ENCODE measurements at places on chromosomes 5 and 9.

DNA sequence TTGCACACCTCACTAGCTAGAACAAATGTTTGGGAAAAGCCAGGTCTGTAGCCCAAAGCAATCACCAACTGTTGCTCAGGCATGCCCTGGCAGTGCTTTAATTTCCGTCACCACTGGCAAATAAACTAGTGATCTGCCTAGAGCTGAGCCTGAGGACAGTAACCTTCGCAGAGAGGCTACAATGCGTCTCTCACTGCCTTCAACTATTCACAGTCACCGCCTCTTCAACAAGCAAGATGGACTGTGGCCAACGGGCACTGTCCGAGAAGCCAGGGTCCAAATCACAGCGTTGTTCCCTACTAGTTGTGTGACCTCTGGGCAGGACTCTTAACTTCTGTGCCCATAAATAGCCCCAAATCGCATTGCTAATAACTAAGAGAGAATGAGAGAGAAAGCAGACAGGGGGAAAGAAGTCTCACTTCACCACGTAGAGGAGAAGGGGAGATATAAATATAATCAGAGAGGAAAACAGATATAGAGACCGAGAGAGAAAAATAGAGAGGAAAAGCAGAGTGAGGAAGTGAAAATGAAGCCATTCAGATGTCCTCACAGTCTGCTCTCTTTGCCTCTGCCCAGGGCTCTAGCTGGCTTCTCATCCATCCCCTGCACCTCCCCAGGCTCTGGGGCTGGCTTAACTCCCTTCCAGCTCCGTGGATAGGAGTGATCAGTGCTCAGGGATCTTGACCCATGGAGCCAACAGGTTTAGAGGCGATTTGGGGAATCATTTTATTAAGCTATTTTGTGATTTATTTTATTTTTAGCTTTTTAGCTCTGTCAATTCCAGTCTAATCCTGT, 157.9 kb downstream of the ZDHHC21 start:
- DNase-seq: no peak

- no peak for DNase-seq
These were observed 8.6 kb upstream of the COL15A1 start for GRCh38 chr9:98935071-98935505.

DNA sequence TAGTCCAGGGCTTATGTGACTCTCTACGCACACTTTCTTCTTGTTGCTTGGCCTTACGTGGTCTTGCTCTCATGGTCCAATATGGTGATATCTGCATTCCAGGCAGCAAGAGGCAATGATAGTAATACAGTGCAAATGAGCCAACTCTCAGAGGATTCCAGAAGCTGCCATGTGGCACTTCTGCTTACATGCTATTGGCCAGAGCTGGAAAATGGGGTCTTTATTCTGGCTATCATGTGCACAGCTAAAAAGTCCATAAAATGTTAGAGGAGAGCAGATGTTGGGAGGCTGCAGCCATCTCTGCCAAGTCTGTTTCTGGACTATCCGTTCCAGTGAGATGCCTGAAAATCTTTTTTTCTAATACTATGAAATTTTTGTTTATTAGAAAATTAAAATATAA, 2.9 kb upstream of the SEPTIN8 start:
- no peak for DNase-seq

GRCh38 chr5:1916041-1917001, 33.6 kb upstream of the IRX4 start:
- no peak for DNase-seq

DNA sequence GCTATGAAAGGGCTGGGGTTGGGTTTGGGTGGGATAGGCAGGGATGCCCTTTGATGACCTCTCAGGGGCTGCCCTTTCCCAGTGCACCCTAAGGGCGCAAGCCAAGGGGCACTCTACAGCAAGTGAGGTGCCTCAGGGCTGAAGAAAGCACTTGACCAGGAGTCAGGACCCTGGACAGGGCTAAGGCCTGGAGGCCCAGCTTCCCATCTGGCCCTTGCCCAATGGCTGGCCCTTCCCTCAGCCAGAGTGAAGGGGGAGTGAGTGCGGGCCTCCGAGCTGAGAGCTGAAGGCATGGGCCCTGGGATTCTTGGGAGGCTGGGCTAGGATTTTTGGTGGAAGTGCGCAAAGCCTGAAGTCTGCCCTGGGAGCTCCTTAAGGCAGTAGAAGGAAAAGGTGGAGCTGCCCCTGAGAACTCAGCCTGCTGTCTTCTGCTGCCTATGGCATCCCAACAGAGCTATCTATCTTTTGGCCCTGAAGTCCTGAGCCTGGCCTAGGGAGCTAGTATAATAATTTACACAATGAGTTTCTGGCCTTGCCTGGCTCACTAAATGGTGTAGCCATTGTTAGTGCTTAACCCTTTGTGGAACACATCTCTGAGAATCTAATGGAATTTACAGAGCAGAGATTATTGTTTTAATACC, 16.4 kb downstream of the JADE2 start:
- DNase-seq: no peak

DNA sequence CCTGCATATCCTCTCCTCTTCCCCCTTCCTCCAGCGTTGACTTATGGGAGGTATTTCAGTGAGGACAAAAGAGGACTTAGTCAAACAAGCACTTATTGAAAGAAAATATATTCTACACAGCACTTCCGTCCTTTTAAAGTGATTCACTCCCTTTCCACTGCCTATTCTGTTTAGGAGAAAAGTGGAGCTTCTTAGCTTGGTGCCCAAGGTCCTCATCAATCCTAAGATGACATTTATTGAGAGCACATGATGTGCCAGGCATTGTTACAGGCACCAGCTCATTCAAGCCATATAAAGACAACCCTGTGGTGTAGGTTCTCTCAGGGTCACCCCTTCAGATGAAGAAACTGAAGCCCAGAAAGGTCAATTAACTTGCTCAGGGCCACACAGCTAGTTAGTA, 95.9 kb downstream of the KCNIP1 start:
- no peak for DNase-seq

DNA sequence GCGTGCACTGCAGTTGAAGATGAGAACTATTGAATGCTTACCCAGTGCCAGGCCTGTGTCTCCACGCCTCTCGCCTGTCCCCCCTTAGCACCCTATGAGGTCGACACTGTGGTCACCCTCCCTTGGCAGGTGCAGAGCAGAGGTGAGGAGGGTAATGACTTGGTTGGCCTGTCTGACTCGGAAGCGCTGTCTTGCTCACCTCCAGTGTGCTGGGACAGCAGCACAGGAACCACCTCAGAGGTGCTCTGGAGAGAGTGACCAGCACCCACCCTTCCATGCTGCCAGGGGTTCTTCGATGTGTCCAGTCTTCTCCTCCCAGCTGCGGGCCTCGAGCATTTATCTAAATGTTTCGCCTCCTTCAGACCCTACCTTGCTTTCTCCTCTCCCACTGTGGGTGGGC, 178.3 kb upstream of the IRX2 start:
- DNase-seq: no peak

DNA sequence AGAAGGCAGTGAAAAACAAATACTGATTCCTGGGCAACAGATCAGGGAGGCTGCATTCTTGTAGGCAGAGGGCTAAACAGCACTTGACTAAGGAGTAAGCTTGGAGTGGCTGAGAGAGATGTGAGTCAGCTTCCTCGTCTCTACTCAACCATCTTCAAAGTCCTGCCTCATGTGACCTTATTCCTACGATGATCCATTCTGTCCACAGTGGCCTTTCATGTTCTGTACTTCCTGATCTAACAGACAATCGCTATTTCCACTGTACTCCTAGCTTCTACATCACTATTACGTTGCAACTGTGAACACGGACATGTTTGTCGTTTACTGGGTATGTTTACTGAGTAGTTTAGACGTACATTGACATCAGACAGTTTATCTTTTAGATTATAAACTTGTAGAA, 365.4 kb downstream of the ARL15 start:
- DNase-seq: no peak

GRCh38 chr5:9156282-9156681, 389.6 kb downstream of the SEMA5A start:
- no peak for DNase-seq

DNA sequence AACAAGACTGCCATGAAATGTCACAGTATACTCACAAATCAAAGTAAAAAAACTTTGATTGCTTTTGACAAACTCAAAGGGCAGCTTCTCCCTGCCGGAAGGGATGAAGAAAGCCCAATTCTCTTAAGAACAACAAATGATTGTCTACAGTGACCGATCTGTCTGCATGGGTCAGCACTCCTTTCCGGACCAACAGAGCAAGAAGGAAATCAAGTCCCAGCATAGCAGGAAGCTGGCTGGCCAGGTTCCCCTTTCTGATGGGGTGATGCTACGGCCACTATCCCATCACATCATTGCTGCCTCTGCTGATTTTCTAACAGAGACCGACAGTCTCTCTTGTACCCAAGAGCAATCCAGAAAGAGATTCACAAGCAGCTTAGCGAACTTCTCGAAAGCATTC, 692 bp downstream of the C1QTNF3 start:
- DNase-seq: no peak

DNA sequence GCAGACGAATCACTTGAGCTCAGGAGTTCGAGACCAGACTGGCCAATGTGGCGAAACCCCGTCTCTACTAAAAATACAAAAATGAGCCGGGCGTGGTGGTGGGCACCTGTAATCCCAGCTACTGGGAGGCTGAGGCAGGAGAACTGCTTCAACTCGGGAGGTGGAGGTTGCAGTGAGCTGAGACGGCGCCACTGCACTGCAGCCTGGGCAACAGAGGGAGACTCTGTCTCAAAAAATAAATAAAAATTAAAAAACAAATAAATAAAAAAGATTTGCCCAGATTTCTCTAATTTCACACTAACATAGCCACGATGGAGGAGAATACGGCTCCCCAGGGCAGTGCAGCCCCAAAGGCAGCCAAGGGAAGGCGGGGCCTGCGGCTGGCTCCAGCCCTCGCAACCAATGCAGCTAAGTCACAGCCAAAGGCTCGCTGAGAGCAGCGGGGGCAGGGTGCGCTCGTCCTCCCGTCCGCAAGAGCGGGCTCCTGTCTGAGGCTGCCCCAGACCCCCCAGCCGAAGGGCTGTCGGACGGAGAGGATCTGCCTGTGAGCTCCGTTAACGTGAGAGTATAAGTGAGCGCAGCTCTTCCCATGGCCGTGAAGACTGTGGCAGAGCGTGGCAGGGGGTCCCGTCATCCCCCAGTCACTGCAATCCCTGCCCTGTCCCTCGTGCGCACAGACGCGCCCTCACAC, 43.5 kb downstream of the SLC12A7 start:
- no peak for DNase-seq
